Spleen (tissue), 13 donors: ENCODE measurements at places on chromosomes 4 and X. TPM values are rescaled to one million over a fixed set of nuclear protein-coding genes. Genes with fewer than 3 reads are reported as not detected.

GRCh38 chrX:70132224-70132623, 1.0 kb upstream of the IGBP1 start:
- H3K27me3 ChIP-seq: no peaks in the 10 kb centered on the region
- H3K4me1 ChIP-seq: peaks cover 24% of the 10 kb centered on the region
- no peak overlapping the region for H3K4me3 ChIP-seq

- no peaks in the 10 kb centered on the region for H3K4me1 ChIP-seq
- no peak for DNase-seq
- H3K36me3 ChIP-seq: no peaks in the 10 kb centered on the region
- no peak overlapping the region for H3K4me3 ChIP-seq
- H3K27me3 ChIP-seq: no peaks in the 10 kb centered on the region
- H3K27ac ChIP-seq: no peak overlapping the region
Observed at GRCh38 chr4:41709844-41710481, 38.6 kb downstream of the PHOX2B start.

DNA sequence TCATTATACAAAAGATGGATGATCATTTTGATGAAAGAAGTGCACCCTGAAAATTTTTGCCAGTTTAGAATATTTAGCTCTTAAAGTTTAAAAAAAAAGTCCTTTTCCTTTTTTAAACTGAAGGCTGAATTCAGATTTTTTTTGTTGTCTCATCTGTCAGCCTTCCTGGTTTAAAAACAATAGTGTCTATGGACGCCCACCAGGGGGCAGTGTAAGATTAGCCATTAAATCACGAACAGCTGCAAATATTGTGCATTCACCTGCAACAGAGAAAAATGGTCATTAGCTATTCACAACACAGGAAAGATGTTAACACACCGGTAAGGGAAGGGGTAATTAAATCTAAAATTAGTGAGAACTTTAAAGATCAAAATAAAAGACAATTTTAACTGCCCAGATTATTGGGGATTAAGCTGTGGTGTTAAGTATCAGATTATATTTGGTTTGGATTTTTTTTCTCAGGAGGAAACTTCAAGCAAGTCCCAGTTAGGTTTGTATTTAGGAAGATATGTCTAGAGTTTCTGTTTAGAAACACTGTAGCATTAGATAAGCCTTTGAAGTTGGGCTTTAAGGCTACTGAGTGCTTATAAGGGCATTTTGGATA, 4.4 kb upstream of the CXorf38 start:
- peaks cover 7% of the 10 kb centered on the region for H3K4me1 ChIP-seq
- no peak overlapping the region for H3K27ac ChIP-seq
- peaks cover 42% of the 10 kb centered on the region for H3K36me3 ChIP-seq
- H3K4me3 ChIP-seq: no peak overlapping the region

GRCh38 chr4:48031802-48032525, 15.4 kb downstream of the NIPAL1 start:
- peaks cover 12% of the 10 kb centered on the region for H3K4me1 ChIP-seq
- H3K27me3 ChIP-seq: no peaks in the 10 kb centered on the region
- H3K27ac ChIP-seq: no peak overlapping the region
- H3K4me3 ChIP-seq: no peak overlapping the region
- no peaks in the 10 kb centered on the region for H3K36me3 ChIP-seq
- no peak for DNase-seq

DNA sequence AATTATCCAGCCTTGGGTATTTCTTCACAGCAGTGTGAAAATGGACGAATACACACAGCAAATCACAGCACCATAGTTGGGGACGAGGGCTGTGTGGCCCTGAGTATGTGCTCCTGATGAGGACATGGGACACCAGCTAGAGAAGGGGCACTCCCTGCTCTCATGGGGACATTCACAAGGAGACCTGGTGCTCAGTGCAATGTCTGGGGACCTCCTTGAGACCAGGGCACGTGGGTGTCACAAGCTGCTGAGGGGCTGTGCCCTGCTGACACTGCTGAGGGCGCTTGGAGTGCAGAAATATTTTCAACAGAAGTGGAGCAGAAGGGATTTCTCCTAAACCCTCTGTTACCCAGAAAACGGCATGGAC, 65.4 kb downstream of the TRMT44 start:
- peak overlapping the region; percentile 71 for H3K27ac ChIP-seq
- H3K4me1 ChIP-seq: no peaks in the 10 kb centered on the region
- H3K4me3 ChIP-seq: no peak overlapping the region
- H3K36me3 ChIP-seq: no peaks in the 10 kb centered on the region
- peak; percentile 27 for DNase-seq

GRCh38 chr4:94413085-94413840, 38.5 kb upstream of the PDLIM5 start:
- H3K27ac ChIP-seq: no peak overlapping the region
- H3K4me3 ChIP-seq: no peak overlapping the region
- H3K27me3 ChIP-seq: no peaks in the 10 kb centered on the region
- H3K4me1 ChIP-seq: no peaks in the 10 kb centered on the region
- H3K36me3 ChIP-seq: no peaks in the 10 kb centered on the region
- no peak for DNase-seq

GRCh38 chr4:178789279-178789678, 1347.0 kb upstream of the AGA start:
- no peaks in the 10 kb centered on the region for H3K27me3 ChIP-seq
- H3K27ac ChIP-seq: no peak overlapping the region
- DNase-seq: no peak
- no peaks in the 10 kb centered on the region for H3K4me1 ChIP-seq
- no peaks in the 10 kb centered on the region for H3K36me3 ChIP-seq

DNA sequence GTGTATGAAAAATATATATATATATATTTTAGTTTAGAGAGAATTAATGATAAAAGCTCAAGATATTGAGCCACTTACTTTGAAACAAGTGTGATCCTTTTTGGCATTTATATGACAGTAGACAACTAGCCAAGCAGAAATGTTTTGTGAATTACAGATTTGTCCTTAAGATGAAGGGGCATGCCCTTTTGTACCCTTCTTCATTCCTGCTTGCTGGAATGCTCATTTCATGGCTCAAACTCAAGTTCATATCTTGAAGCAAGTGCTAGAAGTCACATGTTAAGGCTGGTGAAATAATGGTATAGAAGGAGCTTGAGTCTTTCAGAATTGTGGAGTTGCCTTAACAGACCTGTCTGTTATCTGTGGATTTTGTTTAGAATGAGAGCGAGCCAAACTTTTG, 203.0 kb downstream of the BMPR1B start:
- H3K36me3 ChIP-seq: no peaks in the 10 kb centered on the region
- H3K27ac ChIP-seq: no peak overlapping the region
- no peaks in the 10 kb centered on the region for H3K27me3 ChIP-seq

Gene ADGRG2
- total RNA-seq: 1.9 TPM

Gene CACNA1F
- 1.6 TPM for total RNA-seq

Gene TMSB15C
- total RNA-seq: 1.4 TPM
